ENCODE measurements at places on chromosomes 13 and 19.

- DNase-seq: no peak
Measured at GRCh38 chr13:80196756-80197155, 144.2 kb downstream of the SPRY2 start.

GRCh38 chr13:24074678-24075077, 85.8 kb upstream of the SPATA13 start:
- no peak for DNase-seq

DNA sequence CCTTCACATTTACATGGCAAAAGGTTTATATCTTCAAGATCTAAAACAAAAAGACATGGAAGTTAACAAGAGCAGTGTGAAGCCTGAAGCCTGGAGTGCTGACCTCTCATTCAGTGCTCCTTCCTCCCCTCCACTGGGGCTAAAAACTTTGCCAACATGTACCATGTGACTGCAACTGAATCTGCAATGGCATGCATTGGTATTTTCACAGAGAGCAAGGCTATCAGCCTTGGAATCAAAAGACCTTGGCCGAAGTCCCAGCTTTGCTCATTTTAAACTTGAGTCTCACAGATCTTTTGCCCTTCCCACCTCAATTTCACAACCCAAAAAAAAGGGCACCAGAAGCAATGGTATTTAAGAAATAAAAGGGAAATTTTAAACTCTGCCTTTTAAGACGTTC, 325.1 kb downstream of the DCT start:
- DNase-seq: no peak

GRCh38 chr19:4115050-4115817, 8.7 kb downstream of the MAP2K2 start:
- DNase-seq: no peak

- no peak for DNase-seq
Measured at GRCh38 chr19:6091771-6092291, 18.5 kb downstream of the RFX2 start.

GRCh38 chr13:78298657-78299056, 304.7 kb downstream of the POU4F1 start:
- DNase-seq: no peak

DNA sequence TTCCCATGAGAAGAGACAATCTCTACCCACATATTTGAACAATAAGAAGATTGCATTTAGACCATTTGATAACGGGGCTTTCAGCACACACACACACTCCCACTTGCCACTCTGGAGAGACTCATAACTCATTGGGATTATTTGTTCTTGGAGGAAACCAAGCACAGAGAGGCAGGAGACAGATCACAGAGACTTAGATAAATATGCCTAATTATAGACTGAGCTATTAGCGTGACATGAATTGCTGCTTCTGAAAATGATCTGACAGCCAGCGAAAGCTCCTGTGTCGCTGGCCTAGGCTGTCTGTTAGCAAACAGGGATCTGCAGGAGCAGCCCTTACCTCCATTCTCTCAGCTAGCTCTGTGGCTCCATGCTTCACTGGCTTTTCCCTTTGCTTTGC, 111.4 kb downstream of the CCNA1 start:
- DNase-seq: peak; percentile 41

- DNase-seq: no peak
Measured at GRCh38 chr13:39554371-39554770, 48.6 kb downstream of the LHFPL6 start.

GRCh38 chr19:48511800-48512503, at the start of gene LMTK3:
Gene LMTK3, minus strand, starts transcription at chr19:48511835. Its CDS starts 259 bp downstream, at chr19:48511576.
- DNase-seq: peak; percentile 81

DNA sequence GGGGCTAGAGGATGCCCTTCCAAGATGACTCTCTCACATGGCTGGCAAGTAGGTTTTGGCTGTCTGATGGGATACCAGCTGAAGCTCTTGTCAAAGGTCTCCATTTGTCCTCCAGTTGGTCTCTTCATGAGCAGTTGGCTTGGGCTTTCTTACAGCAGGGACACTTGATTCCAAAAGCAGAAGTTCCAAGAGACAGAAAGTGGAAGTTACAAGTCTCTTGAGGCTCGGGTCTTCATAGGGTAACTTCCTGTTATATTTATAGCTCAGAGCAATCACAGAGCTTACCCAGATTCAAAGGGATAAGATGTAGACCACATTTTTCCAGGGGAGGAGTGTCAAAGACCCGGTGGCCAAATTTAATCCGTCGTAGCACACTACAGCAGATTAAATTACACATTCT, 440.0 kb downstream of the RFC3 start:
- DNase-seq: no peak

DNA sequence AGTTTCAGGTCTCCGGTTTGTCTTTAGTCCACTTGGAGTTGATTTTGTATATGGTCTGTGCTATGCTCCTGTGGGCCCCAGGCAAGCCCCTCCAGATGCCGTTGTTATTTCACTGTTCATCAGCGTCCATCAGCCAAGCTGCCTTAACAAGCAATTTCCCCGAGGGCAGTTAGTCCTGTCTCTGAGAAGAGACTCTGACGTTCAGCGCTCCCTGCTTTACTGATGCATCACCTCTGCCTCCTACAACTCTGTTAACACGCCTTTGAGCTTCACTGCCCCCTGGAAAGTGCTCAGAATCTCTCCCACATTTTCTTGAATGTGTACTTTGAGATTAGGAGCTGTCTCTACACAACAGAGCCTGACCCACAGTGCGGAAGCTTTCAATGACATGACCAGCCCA, 41.8 kb upstream of the UBAC2 start:
- DNase-seq: no peak

GRCh38 chr19:50922317-50922853, 11.2 kb upstream of the KLK4 start:
- peak; percentile 85 for DNase-seq

DNA sequence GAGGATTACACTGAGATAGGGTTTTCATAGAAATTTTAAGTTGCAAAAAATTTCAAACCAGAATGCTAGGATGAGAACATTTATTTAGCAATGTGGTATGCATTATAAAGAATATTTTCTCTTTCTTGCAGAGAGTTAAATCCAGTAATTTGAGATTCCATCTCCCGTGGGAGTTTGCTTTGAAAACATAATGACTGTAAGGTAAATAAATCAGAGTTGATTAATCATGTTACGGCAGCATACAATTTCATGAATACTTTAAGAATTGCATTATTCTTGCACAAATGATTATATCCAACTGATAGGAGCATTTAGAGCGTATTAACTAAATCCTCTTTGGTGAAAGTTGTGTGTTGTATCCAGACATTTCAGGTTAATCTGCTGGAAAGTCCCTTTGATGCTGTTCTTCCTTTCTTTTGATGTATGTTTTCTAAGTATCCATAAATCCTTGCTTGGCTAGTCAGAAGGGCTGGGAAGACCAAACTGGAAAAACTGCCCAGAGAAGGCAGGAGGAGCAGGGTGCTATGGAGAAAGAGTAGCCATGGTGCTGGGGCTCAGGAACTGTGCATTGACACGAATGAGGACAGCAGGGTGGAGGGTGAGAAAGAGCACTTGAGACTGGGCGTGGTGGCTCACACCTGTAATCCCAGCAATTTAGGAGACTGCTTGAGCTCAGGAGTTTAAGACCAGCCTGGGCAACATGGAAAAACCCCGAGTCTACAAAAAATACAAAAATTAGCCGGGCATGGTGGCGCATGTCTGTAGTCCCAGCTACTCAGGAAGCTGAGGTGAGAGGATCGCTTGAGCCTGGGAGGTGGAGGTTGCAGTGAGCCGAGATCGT, 4.8 kb upstream of the GJA3 start:
- DNase-seq: peak; percentile 17

GRCh38 chr13:40813667-40814454, 24.4 kb downstream of the SLC25A15 start:
- no peak for DNase-seq

DNA sequence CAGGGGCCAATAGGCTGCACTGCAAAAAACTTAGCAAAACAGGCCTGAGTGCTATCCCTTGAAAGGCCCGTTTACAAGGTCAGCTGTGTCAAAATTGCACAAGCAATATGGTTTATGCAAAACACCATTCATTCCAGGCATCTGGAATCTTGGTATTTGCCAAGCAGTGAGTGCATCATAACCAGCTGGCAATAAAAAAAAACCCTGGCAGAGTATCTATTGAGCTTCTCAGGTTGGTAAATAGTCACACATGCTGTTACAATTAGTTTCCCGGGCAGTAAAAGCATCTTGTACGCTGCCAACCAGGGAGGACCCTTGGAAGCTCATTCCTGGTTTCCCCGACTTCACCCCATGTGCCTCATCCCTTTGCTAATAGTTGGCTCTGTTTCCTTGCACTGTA, 21.3 kb downstream of the ZNF77 start:
- peak; percentile 9 for DNase-seq

- no peak for DNase-seq
Measured at GRCh38 chr13:95180513-95181245, 120.6 kb downstream of the ABCC4 start.

DNA sequence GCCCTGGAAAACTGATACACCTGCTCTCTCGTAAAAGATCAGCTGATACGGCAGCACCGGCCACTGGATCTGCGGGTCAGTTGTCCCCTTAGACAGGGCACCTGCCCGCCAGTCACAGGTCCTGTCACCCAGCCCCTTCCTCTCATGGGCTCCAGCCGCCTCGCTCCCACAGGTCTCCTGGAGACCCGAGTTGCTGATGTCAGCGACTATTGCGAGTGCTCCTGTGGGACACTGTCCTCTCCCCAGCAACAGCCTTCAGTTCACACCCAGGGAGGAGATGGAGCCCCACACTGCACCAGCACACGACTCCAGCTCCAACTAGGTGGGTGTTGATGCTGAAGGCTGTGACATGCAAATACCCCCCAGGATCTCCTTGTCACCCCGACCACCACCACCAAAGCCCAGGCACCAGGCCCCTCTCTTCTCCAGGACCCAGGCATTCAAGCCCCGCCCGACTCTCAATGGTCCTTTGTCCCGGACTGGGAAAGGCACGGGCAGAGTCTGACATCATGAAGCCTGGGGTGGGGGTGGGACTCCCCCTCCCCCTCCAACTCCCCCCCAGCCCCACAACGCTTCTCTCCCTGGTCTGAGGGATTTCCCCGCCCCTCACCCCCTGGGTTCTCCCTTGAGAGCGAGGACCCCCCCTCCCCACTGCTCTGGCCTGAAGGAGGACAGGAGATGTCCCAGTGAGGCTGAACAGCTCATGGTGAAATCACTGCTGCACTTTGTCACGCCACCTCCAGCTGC, 1.4 kb upstream of the MAG start:
- no peak for DNase-seq

- no peak for DNase-seq
Measured at GRCh38 chr13:59950266-59950665, 213.5 kb downstream of the DIAPH3 start.

GRCh38 chr13:113777311-113778260, 18.6 kb downstream of the TMEM255B start:
- no peak for DNase-seq

- no peak for DNase-seq
Measured at GRCh38 chr19:3855320-3855719, 13.5 kb downstream of the ZFR2 start.

GRCh38 chr19:1756264-1756663, 3.0 kb downstream of the ONECUT3 start:
- no peak for DNase-seq

- DNase-seq: peak; percentile 99
Measured at GRCh38 chr19:35805526-35806102, 7.0 kb downstream of the PRODH2 start.

GRCh38 chr19:47363758-47364531, 14.8 kb downstream of the DHX34 start:
- no peak for DNase-seq

DNA sequence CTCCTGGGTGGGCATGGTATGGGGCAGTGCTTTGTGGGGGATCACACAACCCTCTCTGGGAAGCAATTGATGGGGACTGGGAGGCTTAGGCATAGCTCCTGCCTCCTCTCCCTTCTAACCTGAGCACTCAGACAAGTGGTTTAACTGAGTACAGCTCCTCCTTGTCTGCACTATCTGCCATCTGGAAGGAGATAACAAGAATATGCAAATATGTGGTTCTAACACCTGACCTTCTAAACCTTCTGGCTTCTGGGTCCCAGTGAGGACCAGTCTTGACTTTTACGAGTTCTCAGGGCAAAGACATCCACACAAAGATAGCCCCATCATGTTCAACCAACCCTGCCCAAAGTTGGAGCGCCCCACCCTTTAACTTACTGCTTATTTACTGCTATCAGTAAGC, 381.0 kb upstream of the TSHZ3 start:
- no peak for DNase-seq

- peak; percentile 15 for DNase-seq
Measured at GRCh38 chr19:54674021-54674617, 11.3 kb downstream of the LILRB4 start.

- no peak for DNase-seq
Measured at GRCh38 chr13:44271031-44271455, 102.6 kb upstream of the SERP2 start.

DNA sequence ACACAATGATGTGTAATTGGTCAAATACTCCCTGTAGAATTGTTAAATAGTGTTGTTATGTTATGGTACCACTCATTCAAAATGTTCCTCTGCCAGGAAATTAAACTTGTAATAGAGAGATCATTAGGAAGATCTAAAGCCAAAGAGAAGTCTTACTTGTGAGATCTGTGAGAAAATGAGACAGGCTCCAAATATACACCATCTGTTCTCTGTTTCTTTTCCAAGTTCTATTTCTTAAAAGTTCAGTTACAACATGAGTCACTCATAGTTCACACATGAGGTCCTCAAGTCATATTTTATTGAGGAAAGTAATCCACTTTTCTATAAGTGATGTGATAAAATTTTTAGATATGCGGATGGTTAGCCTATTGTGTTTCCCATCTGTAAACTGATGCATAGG, 1038.1 kb upstream of the PRR20A start:
- no peak for DNase-seq

GRCh38 chr19:2517881-2518601, 42.1 kb downstream of the GADD45B start:
- DNase-seq: no peak

DNA sequence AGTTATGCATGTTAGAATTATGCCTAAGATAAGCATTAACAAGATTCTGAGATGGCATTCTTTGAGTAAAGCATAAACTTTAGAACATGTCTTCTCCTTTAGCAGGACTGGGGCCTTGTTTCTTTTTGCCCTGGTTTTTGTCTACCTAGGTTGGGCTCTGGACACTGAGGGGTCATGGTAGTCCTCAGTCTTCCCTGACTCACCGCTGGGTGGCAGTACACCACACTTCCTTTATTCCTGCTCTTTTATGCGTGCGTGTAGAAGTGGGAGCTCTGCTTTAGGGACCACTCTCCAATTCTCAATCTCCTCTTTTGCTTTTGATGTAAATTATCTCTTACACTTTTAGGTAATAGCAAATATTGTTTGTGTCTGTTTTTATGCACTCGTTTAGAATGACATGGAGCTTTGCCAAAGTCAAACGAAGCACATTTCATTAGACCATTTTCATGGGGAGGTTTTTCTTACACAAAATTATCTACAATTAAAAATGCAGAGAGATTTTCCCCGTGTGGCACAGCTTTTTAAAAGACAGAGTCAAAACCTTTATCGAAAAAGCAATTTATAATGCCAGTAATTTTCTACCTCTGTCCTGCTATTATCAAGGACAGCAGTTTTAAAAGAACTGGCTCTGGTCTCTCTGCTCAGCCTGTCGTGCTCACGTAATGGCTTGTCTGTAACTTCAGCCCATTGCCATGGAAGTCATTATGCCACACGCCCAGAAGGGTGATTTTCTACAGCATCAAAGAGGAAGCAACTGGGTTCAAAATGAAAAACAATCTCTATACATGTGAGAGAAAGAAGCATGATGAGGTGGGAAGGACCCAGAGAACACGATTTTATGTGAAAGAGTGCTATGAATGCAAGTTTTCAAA, 413.9 kb downstream of the COG6 start:
- peak; percentile 44 for DNase-seq
